ENCODE measurements at places on chromosomes 12 and 14. TPM values are rescaled to one million over a fixed set of nuclear protein-coding genes. Genes with fewer than 3 reads are reported as not detected.

Gene PRR4
- total RNA-seq, result 1.8 TPM

Gene TMEM30B
- total RNA-seq, result not detected

Gene KRAS
- 11.2 TPM for total RNA-seq

Gene C12orf50
- not detected for total RNA-seq

Gene PLA2G1B
- total RNA-seq, result not detected

Gene NPAS3
- total RNA-seq, result 0.18 TPM

Gene TMEM233
- total RNA-seq, result not detected

Gene FGF23
- not detected for total RNA-seq

Gene AICDA
- not detected for total RNA-seq

Gene HVCN1
- total RNA-seq, result not detected

Gene FBXO33
- 16.0 TPM for total RNA-seq

Gene TPH2
- not detected for total RNA-seq

Gene CAPRIN2
- total RNA-seq, result 26.7 TPM

Gene TAS2R14
- total RNA-seq, result 0.74 TPM

Gene SAMD15
- 2.6 TPM for total RNA-seq

Gene KRT7
- 4.9 TPM for total RNA-seq

Gene TAS2R13
- total RNA-seq, result 0.13 TPM

Gene KLRC1
- total RNA-seq, result not detected

Measured in HT1080 (cell line).